ENCODE measurements at places on chromosomes 11 and 22.
A peak's percentile ranks its signal among the peaks of the same experiment; 100 is the strongest.

GRCh38 chr11:85182441-85183387, 444.4 kb downstream of the DLG2 start:
- DNase-seq = peak; percentile 63

DNA sequence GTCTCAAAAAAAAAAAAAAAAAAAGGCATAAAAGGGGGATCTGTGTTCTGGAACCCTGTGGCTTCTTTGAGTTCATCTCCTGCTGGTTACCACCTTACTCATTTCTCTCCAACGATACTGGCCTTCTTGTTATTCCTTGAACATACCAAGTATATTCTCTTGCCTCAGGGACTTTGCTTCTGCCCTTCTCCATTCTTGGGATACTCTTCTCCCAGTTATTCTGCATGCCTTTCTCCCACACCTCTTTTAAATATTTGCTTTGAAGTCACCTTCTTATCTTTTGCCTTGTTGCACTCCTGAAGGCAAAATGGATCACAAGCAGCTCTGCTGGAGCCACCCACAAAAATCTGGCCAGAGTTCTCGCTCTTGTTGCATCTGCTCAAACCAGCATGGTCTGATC, 76.0 kb upstream of the RRM1 start:
- DNase-seq = no peak

DNA sequence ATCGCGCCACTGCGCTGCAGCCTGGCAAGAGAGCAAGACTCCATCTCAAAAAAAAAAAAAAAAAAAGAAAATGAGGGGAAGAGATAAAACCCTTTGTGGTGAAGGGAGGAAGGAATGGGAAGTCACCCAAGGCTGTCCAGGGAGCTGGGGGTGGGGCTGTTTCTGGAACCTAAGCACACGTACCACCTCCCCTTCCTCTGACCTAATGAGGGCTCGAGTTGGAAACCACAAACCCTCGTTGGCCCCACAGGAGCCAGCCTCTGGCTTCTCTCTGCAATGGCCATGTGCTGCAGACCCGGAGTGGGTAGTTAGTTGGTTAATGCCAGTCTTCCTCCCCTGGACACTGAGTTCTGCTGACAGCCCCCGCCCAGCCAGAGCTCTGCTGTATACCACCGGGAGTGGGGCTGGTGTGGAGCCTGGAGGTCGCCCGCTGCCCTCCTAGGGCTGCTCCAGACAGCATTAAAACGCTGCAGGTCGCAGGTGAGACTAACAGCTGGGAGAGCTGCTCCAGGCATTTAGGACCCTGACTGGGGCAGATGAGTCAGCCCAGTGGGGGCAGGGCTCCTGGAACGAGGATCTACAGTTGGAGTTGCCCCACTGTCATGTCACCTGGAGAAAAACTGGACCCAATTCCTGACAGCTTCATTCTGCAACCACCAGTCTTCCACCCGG, at the start of gene LGALS12:
LGALS12 (plus strand) TSS at position 228 of the 672 bp plus-strand sequence; CDS start at position 603, 375 bp downstream.
- no peak for DNase-seq

GRCh38 chr11:127815331-127815730, 772.0 kb downstream of the ETS1 start:
- no peak for DNase-seq

DNA sequence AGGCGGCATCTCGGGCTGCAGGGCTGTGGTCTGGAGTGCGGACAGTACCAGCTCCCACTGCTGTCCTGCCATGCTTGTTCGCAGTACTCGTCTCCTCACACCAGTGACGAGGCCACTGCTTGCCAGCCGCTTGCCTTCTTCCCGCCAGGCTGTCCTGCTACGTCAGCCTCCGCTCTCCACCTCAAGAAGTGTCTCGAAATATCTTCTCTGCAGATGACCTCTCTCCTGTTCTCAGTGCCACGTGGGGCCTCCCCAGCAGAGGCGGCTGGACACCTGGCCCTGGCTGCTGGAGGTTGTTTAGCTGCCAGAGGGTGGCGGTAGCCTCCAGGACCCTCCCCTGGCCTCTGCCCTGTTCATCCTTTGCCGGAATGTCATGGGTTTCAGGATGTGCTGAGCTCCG, 3.1 kb upstream of the CCDC188 start:
- peak; percentile 42 for DNase-seq

DNA sequence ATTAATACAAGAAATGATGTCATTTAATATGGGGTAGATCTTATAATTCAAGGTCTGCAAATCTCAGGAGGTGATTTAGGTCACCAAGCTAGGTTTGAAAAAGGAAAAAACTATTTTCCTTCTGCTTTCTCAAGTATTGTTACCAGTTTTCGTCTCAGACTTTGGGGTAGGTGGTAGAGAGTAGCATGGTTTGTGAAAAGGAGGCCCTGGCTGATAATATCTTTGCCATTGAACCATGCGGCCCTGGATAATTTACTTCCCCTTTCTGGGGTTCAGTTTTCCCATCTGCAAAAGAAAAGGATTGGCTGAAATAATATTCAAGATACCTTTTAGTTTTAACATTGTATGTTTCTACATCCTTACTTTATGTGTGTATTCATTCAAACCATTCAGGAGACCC, 92.1 kb downstream of the WNT11 start:
- DNase-seq = no peak

DNA sequence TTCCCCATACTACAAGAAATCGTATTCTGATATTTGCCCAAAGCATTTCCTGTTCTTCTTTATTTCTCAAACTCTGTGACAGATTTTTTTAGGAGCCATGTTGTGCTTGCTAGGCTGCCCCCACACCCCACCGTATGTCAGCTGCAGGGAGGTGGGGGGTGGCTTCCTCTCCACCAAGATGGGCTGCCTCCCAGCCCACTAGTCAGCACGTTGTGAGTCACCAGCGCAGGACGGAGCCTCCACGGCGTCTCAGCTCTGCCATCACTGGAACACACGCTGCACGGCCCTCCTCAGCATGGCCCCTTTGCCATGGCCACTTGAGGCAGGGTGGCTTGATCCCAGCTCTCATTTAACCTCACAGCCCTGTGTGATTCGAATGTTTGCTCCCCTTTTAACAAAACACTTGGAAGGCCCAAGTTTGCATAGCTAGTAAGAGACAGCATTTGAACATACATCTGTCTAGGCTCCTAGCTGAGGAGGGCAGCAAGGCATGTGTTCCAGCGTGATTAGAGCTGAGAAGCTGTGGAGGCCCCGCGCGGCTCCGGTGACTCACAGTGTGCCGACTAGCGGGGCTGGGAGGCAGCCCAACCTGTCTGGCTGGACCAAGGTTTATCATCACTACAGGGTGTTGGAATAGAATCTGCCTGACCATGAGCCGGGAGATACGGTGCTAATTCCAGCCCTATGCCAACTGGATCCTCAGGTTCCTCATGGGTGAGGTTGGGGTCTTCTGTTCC, 180.7 kb upstream of the NCAM1 start:
- DNase-seq = no peak

GRCh38 chr22:46436595-46437175, 100.7 kb downstream of the CELSR1 start:
- DNase-seq = peak; percentile 14

GRCh38 chr11:100619484-100619883, 67.6 kb upstream of the ARHGAP42 start:
- DNase-seq = no peak

DNA sequence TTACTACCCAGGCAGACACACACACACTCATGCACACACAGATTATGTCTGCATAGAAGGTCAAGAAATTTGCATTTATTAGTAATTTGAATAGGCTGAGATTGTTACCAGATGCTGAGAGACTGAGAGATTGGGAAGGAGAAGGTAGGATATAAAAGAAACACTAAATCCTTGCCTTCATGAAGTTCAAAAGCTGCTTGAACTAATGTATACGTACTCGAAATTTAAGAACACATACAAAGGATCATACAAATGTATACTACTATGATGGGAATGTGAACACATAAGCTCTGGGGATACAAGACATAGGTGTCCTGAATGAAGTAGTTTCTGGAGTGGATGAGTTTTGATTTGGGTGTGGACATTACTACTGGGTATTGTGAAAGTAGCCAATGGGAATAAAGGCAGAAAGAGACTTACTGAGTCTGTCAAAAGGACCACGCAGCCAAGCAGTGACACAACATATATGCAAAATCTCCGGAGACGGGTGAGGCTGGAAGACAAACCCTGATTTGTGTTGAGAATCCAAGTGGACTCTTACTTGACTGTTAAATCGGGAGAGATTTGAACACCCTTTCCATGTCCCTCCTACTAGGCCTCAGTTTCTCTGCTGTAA, 7.3 kb upstream of the PKNOX2 start:
- DNase-seq = no peak

DNA sequence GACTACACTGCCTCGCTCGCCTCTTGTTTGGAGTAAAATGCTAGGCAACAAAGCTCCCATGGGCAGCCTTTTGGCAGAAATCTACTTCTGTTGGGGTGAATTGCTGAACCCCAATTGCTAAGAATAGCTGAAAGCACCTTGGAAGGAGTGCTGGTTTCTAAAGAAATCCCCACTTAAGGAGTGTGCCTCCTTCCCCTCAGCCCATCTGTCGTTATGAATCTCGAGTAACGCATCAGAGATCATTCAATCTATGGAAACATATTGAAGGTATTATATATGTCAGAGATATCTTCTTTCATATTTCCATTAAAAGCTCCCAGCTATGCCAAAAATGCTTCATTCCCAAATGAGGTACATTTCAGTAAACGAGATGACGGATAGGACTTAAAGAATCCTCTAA, 229.6 kb upstream of the BLID start:
- DNase-seq = peak; percentile 62

- no peak for DNase-seq
Measured at GRCh38 chr22:17350292-17350691, 19.0 kb upstream of the CECR2 start.

- no peak for DNase-seq
Measured at GRCh38 chr11:84261707-84262106, 975.5 kb upstream of the CCDC90B start.

GRCh38 chr11:124646148-124646547, 23.5 kb downstream of the TBRG1 start:
- no peak for DNase-seq

All from eye (tissue), 1 donor.